ENCODE measurements at places on chromosomes 5 and 9.
A peak's percentile ranks its signal among the peaks of the same experiment; 100 is the strongest.

DNA sequence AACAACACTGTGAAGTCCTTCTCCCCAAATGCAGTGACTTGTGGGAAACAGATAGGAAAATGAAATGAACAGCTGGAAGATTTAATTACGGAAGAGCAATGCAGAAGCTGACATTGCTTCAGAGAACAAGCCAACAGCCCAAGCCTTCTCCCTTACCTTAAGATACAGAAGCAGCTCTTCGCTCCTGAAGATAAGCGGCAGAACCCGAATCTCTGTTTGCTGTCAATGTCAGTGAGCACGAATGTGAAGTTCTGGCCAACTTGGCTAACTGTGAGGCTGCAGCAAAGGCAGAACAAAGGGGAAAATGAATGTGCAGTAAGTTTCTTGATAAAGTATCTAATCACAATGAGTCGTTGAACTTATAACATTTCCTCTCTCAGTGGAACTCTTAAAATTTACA lies 172.4 kb downstream of the DENND1A start:
- DNase-seq = no peak

GRCh38 chr9:120846251-120846889 lies 3.6 kb upstream of the PSMD5 start:
- no peak for DNase-seq

DNA sequence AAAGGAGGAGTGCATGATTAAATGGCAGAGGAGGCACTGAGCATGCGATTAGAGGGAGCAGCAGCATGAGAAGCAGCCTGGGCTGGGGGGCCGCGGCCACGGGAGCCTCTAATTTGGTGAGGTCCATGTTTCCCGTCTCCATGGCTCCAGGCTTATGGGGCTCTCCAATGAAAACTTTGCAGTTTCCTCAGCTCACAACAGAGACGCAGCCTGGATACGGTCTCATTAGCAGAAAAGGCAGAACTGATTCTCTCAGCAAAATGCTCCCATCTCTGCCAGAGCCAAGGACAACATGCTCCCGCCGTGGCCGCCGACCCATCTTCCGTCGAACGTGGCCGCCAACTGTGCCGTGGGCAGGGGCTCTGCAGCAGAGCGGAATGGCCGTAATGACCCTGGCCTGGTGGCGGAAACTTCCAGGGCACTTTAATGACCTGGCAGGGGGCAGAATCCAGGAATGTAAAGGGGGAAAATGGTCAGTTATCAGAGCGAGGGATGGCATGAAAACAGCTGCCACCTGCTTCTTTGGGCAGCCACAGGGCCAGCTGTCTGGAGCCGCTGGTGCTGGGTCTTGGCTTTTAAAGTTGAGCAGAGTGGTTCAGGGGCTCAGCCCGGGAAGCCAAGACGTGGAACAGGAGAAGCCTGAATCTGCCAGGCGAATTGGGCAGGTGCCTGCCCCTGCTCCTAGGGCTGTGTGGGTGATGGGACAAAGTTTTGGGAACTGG lies 76.5 kb downstream of the COL5A1 start:
- no peak for DNase-seq

GRCh38 chr5:132263548-132264261 lies 6.2 kb downstream of the PDLIM4 start:
- no peak for DNase-seq

- DNase-seq = peak; percentile 71
Measured at GRCh38 chr9:33676746-33677505, 118.4 kb upstream of the PRSS3 start.

GRCh38 chr5:126972062-126972895 lies 58.1 kb downstream of the MARCHF3 start:
- no peak for DNase-seq

- no peak for DNase-seq
Measured at GRCh38 chr9:75188756-75189155, 100.4 kb downstream of the OSTF1 start.
